Stimulated activated CD8-positive, alpha-beta memory T cell treated with anti-CD3 and anti-CD28 coated beads, Interleukin-7, amount 100 ng/mL, for 4 hours (primary cell): ENCODE measurements at places on chromosomes 1 and 21.
A peak's percentile ranks its signal among the peaks of the same experiment; 100 is the strongest.

- no peak for DNase-seq
Observed at GRCh38 chr1:55060133-55060999, 21.0 kb downstream of the PCSK9 start.

DNA sequence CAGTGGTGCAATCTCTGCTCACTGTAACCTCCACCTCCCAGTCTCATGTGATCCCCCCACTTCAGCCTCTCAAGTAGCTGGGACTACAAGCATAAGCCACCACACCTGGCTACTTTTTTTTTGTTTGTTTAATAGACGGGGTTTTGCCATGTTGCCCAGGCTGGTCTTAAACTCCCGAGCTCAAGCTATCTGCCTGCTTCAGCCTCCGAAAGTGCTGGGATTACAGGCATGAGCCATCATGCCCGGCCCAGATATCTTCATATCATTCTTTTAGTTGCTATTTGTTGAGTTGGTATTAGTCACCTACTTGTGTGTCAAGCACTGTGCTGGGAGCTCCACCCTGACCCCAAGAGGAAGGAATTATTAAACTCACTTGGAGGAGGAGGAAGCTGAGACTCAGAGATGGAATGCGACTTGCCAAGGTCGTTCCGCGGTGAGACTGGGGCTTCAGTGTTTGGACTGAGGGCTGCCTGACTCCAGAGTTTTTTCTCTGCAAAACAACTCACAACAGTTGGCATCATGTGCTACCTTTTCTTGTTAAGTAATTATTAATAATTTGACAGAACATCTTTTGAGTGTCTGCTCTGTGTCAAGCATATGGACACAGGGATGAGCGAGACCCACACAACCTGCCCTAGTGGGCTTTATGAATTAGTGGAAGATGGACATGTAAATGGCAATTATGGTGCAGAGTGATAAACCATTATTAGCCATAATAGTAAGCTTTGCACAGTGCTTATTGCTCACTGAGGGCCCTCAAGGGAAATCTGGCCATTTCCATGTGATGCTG is 132.0 kb downstream of the FOXD2 start:
- DNase-seq: no peak

DNA sequence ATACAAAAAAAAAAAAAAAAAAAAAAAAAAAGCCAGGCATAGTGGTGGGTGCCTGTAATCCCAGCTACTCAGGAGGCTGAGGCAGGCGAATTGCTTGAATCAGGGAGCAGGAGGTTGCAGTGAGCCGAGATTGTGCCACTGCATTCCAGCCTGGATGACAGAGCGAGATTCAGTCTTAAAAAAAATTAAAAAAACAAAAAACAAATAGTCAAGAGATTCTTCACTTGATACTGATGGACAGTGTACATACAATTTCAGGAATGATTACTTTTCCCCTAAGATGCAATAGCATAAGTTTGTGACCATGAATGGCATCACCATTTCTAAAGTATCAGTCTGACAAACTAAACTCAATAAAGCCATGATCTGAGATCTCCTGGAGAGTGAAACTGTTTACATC is 60.8 kb upstream of the IVNS1ABP start:
- DNase-seq: no peak

DNA sequence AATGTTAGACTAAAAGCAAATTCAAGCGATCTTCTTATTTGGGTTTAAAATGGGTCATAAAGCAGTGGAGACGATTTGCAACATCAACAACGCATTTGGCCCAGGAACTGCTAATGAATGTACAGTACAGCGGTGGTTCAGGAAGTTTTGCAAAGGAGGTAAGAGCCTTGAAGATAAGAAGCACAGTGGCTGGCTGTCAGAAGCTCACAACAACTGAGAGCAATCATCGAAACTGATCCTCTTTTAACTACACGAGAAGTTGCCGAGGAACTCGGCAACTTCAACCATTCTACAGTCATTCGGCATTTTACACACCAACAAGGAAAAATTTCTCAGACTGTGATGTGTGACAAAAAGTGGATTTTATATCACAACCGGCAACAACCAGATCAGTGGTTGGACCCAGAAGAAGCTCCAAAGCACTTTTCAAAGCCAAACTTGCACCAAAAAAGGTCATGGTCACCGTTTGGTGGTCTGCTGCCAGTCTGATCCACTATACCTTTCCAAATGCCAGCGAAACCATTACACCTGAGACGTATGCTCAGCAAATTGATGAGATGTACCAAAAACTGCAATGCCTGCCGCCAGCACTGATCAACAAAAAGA is 47.9 kb downstream of the ASH1L start:
- DNase-seq: no peak

- DNase-seq: no peak
Observed at GRCh38 chr1:186605762-186606350, 74.4 kb downstream of the PTGS2 start.

DNA sequence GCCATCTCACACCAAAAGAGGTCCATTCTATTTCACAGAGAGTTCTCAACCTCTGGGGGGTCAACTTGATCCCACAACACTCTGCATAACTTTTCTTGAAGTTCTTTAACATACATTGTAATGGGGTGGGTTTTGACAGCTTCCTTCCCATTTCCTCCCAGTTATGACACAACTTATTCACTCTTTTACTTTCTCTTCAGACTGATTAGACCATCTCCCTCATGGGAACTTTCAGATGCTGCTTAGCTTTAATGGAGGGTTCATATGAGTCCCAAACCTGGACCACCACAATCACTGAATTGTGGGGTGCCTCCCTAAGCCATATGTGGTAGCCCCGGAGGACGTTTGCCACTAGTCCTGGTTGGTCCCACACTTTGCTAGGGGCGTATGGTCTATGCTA is 28.3 kb upstream of the KCNJ15 start:
- DNase-seq: no peak

DNA sequence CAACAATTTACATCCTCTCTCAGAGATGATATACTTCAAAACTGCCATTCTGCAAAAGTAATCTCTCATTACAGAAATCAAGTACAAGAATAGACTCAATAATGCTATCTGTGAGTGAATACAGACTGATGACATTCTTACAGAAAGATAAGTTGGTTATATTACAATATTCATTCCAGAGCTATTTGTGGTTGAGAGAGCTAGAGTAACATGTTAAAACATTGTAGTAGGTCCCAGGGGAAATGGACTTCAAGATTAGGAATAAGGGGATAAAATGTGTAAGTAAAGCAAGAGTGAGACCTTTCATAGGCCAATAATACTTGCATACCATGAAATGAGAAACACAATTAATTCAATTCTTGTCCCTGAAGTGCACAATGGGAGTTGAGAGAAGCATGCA is 1.5 kb downstream of the F13B start:
- no peak for DNase-seq

GRCh38 chr1:233512538-233512937 is 101.4 kb upstream of the KCNK1 start:
- DNase-seq: no peak

- no peak for DNase-seq
Observed at GRCh38 chr1:4057603-4058002, 157.5 kb upstream of the C1orf174 start.

- no peak for DNase-seq
Observed at GRCh38 chr1:176033881-176034280, 173.2 kb downstream of the COP1 start.

- DNase-seq: no peak
Observed at GRCh38 chr1:180672105-180672504, 40.3 kb downstream of the XPR1 start.

GRCh38 chr1:224317383-224318045 is 12.5 kb downstream of the NVL start:
- no peak for DNase-seq

- no peak for DNase-seq
Observed at GRCh38 chr1:176811511-176812288, 348.7 kb downstream of the PAPPA2 start.

- DNase-seq: peak; percentile 61
Observed at GRCh38 chr1:153617663-153618062, 1.5 kb upstream of the S100A14 start.

DNA sequence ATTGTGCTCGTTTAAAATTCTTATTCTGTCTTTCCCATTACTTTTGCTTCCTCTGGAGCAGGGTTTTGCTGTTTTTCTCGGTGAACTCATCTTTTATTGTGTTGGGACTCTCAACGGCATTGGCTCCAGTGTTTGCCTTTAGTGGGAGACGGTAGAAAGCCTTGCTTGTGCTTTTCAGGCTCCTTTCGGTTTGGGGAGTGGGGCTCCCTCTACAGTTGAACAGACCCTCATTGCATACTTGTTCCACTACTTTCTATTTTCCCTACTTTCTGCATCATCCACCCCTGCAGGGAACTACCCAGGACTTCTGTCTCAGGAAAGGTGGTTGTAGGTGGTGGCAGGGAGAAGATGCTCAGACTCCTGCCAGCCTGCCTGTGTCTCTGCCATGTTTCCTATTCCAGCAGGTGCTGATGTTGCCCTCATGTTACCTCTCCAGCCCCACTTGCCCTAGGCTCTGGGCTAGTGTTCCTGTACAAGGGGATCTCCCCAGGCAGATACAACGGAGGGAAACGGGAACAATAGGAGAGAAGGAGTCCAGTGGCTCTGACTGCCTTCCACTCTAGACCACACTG is 68.5 kb upstream of the ZBTB18 start:
- no peak for DNase-seq

DNA sequence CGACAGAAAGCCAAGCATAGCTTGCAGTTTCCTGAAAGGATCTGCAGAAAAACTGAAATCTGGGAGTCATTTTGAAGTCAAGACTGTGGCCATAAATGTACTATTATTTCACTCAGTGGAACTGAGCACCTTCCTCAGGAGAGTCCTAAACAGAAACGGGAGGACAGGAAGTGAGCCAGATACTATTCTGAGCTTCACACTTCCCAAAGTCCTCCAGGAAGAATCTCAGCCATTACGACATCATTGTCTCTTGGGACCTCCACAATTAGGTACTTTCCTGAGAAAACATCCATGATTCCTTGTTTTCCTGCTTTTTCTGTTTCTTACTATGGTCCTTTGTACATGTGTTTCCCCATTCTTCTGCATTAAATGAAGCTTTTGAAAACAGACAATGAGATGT is 299.2 kb upstream of the USP25 start:
- no peak for DNase-seq

GRCh38 chr1:48026275-48026674 is 29.1 kb upstream of the TRABD2B start:
- no peak for DNase-seq
